Forelimb muscle (tissue), 1 donor: ENCODE measurements at places on chromosomes 5 and 9.

DNA sequence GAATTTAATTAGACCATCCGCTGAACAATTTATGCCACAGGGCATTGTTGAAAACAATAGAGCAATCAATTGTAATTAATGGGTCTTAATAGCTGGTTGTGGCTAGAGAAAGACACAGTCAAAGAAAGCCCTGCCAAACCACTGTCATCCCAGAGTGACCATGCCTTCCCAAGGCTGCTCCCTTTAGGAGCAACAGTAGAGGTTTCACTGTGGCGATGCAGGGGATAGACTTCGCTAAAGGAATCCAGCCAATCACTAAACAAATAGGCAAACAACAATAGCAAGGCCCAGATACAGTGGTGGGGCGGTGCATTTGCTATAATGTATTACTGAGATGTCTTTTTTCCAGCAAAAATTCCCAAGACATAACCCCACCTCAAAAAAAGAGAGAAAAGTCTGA, 87.8 kb upstream of the SLC27A6 start:
- DNase-seq = no peak

DNA sequence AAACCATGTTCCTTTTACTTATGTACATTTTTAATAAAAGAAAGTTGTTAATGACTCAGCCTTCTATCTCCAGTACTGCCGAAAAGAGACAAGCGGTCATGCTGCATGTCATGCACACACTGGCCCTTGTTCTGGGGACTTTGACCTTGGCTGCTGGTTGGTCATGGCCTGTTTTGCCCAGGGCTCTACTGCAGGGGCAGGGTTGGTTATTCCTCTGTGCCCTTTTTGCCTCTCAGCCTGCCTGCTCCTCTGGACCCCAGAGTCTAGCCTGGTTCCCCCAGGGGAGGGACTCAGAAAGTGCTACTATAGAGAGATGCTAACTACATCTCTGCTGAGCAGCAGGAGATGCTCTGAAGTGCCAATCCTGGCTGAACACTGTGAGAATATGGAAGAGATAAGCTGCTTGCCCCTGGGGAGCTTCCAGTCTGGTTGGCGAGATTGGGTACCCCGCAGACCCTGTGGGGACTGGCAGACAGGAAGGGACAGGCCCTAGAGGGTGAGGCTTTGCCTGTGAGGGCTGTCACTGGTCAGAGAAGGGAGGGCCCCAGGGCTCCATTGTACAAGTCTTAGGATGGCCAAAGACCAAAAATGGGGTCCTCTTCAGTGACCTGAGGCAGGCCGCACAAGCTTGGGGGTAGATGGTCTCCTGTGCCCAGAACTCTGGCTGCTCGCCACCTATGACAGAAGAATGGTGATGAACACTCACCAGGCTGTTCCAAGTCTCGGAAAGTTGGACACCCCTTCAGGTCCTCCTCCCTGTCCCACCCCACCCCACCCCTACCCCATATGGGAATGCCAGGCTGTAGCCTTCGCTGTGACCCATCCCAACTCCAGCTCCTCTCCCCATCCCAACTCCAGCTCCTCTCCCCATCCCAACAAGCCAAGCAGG, 14.3 kb downstream of the IRF1 start:
- no peak for DNase-seq

- DNase-seq = no peak
Observed at GRCh38 chr9:99274495-99274894, 52.4 kb downstream of the SEC61B start.

DNA sequence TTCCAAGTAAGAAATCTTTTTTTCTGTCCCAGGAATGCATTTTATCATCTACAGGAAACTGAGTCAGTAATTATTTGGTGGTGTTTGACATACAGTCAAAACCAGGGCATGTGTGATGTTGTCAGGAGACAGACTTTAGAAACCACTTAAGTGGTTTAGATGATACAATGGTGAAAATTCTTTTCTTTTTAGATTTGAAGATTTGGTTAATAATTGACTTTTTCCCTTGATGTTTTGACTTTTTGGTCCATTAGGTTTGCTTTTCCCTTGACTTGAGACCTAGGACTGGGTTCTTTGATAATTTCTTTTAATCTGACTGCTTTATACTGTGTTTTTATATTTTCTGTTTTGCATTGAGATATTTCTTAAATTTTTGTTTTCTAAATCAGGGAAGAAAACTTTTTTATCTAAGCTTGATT, 85.2 kb downstream of the RASGRF2 start:
- no peak for DNase-seq

DNA sequence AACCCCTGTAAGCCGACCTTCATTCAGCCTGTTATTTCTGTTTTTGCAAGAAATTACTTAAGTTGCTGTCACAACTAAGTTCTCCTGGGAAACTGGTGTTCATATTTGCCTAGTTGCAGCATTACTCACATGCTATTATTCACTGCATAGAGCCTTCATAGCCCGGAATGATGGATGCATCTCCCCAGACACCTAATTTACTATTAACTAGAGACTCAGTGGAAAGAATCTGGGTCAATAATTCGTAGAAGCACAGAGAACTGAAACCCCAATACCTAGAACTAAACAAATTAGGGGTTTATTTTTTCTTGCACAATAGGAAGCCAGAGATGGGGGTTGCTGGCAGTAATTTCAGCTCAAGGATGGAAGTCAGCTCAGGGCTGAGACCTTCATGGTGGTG, 45.7 kb upstream of the FAM170A start:
- DNase-seq = no peak

DNA sequence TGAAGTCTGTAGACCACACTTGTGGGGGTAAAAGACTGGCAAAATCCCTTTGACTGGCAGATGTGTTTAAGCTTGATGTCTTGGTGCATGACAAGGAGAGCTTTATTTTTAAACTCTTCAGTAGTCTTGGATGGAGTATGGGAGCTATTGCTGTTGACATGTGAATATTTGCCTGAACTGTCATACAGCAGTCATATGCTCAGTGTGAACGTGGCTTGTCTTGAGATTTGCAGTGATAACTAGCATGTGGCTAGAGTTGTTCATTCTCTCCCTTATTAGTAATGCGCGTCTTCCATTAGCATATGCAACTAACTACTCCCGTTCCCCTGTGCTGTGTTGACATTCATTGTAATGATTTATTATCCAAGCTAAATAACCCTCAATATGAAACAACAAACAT, 523.6 kb upstream of the WWC1 start:
- DNase-seq = no peak
